ENCODE measurements at places on chromosomes 16 and 17.

DNA sequence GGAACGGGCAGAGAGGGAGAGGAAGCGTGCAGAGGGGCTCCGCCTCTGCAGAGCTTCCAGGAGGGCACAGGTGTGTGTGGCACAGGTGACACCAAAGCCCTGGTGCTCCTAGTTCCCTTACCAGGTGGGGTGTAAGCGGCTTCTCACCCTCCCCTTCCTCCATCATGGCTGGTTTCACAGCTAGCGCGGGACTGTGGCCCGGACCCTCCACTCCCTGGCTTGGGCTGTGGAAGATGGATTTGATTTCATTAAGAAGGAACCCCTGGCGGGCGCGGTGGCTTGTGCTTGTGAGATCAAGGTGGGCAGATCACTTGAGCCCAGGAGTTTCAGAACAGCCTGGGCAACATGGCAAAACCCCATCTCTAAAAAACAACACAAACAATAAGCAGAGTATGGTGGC, 241.2 kb upstream of the GSE1 start:
- DNase-seq: no peak

- DNase-seq: no peak
Measured at GRCh38 chr16:84294117-84294516, 561 bp upstream of the WFDC1 start.

DNA sequence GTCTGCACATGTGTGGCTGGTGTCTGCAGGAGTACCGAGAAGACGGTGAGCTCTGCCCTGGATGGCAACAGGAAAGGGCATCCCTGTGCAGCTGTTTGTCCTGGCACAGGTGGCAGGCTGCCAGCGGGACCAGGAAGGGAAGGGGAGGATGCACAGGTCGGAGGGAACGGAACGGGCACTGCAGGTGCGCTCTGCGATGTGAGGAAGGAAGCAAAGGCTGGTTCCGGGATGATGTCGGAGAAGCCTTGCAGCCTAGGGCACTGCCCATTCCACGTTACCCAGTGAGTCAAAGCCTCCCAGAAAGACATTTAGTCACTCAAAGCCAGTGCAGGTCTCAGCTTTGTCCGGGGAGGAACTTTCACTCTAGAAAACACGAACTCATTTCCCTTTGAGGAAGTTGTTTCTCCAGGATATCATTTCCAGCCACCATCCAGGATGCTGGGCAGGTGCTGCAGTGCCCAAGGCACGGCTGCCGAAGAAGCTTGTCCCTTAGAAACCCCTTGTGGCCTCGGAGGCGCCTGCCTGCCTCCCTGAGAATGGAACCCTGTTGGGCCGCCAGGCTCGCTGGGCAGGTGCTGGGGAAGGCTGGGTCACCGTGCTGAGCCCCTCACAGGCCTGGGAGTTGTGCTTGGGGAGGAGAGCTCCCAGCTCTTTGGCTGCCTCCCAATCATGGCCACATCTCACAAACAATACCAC, 4.5 kb upstream of the TMEM235 start:
- no peak for DNase-seq

GRCh38 chr17:67121316-67121891, 77.0 kb downstream of the CACNG1 start:
- DNase-seq: no peak

DNA sequence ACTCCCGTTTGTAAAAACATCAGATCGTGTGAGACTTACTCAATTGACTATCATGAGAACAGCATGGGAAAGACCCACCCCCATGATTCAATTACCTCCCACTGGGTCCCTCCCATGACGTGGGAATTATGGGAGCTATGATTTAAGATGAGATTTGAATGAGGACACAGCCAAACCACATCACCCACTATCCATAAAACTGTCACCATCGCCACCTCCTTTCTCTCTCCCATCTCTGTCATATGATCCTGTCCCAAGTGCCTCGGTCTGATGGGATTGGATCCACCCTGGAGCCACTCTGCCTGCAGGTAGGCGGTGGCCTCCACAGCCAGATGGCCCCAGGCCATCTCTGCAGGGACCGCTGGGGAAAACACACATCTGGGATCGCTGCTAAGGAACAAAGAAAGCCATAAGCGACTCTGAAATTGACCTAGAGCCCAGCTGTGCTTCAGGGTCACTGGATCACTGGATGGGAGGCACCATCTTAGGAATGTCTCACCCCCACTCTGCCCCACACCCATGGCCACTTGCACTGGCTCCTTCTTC, 61.2 kb downstream of the TMEM186 start:
- DNase-seq: no peak

GRCh38 chr16:85417156-85417860, 195.8 kb upstream of the GSE1 start:
- no peak for DNase-seq

- DNase-seq: no peak
Measured at GRCh38 chr16:4323845-4324488, 8.1 kb downstream of the GLIS2 start.

GRCh38 chr16:54526916-54527315, 240.3 kb upstream of the IRX3 start:
- no peak for DNase-seq

GRCh38 chr17:60851181-60851580, 173.5 kb downstream of the BCAS3 start:
- no peak for DNase-seq

- no peak for DNase-seq
Measured at GRCh38 chr16:30533748-30534367, 800 bp downstream of the ZNF747 start.

All from activated gamma-delta T cell treated with anti-CD3 and anti-CD28 coated beads, Interleukin-2, amount 50 U/mL, for 16 hours (primary cell).